ENCODE measurements at places on chromosomes 6 and 20. TPM values are rescaled to one million over a fixed set of nuclear protein-coding genes. Genes with fewer than 3 reads are reported as not detected.

DNA sequence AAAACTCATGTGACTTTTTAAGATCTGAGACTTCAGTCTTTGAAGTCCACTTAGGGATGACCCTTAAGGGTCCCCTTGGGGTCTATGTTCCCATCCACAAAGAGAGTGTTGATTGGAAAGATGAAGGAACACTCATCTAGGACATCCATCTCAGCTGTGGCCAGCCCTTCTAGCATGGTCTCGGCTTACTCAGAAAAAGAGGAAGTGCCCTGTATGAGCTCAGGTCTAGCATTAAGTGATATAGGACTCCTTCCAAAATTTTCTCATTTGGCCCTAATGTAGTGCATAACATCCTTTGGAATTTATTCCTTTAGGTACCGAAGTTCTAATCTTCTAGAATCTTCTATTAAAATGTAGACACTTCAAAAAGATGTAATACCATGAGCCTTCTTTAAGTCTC is 77.4 kb downstream of the NDUFAF5 start:
- H3K4me3 ChIP-seq, result no peak overlapping the region
- H3K27me3 ChIP-seq, result peaks cover 5% of the 10 kb centered on the region
- H3K4me1 ChIP-seq, result no peaks in the 10 kb centered on the region
- no peaks in the 10 kb centered on the region for H3K36me3 ChIP-seq
- DNase-seq, result no peak

GRCh38 chr20:64035933-64036345 is at the start of gene C20orf204:
Gene C20orf204, plus strand, starts transcription at chr20:64036182. Its CDS starts 142 bp downstream, at chr20:64036324.
- H3K27me3 ChIP-seq, result peaks cover 8% of the 10 kb centered on the region
- no peak for DNase-seq
- no peak within 1 kb of the TSS for H3K4me3 ChIP-seq
- peak within 1 kb of the TSS; percentile 30 for H3K27ac ChIP-seq
- H3K4me1 ChIP-seq, result peaks cover 12% of the 10 kb centered on the region

The CST5 gene
- total RNA-seq, result not detected

The STXBP5 gene
- 19.5 TPM for total RNA-seq

The FILIP1 gene
- total RNA-seq, result not detected

The FAM184A gene
- 1.1 TPM for total RNA-seq

Data from activated B cell treated with CpG ODN at 0.5 μM for 24 hours (primary cell).